HepG2 (cell line): ENCODE measurements at places on chromosomes 13 and 19.
A peak's percentile ranks its signal among the peaks of the same experiment; 100 is the strongest.

DNA sequence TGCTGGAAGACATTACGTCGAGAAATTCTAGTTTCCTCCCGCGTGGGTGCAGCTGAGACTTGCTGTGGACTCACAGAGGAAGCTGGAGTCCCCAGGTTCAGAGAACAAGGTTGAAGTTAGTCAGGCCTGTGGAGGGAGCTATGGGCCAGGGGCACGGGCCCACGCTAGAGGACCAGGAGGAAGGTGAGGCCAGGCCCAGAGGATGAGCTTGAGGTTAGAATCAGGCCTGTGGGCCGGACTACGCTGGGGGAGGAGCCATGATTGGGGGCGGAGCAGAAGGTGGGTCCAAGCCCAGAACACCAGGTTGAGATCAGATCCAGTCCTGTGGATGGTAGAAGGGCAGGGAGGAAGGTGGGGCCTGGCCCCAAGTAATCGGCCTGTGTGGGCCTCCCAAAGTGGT lies 32.6 kb downstream of the ZNF846 start:
- DNase-seq = no peak

- DNase-seq = no peak
Measured at GRCh38 chr13:84784443-84785153, 902.3 kb upstream of the SLITRK1 start.

DNA sequence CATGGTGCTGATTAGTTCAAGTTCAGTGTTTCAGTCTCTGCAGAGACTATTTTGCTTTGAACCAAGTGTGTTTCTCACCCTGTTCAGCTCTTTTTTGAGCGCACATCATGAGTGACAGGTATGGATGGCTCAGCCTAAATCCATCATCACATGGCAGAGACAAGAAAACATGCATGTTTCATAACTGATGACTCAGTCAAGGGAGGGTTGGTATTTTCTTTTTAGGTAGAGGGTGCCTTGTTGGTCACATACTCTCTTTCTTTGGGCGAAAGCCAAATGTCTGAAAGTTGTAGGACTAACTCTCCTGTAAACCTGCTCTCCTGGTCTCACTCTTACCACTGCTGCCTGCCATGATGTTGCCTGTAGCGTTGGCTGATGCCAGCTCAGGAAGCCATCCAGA lies 48.1 kb upstream of the RAP2A start:
- no peak for DNase-seq

DNA sequence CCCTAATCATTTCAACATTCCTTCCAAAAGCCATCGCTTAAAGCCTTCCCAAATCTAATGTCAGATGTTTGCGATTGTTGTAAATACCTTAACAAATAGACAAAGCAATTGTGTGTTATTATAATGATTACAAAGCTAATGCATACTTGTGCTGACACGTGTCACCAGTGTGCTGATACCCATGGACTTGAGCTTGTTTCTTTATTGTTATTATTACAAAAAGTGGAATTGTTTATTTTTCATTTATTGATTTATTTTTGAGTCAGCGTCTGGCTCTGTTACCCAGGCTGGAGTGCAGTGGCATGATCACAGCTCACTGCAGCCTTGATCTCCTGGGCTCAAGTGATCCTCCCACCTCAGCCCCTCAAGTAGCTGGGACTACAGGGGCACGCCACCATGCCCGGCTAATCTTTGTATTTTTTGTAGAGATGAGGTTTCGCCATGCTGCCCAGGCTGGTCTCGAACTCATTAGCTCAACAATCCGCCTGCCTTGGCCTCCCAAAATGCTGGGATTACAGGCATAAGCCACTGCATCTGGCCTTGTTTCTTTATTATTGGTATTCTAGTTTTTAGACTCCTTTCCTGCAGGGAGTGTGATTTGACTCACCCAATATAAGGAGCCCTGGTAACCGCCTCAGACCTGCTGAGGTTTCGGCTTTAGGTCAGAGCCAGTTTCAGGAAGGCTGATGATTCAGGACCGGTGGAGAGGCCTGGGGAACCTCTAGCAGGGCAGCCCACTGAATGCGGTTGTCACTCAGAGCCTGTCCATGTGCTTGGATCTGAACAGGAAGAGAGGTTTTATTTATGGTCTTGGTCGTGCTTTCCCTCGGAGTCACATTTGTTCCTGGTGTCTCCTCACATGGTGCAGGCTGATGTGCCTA lies 2.1 kb upstream of the FBXO17 start:
- DNase-seq = no peak

- no peak for DNase-seq
Measured at GRCh38 chr19:2532252-2533071, 56.5 kb downstream of the GADD45B start.

GRCh38 chr13:49545661-49546060 lies 39.7 kb downstream of the RCBTB1 start:
- DNase-seq = no peak

DNA sequence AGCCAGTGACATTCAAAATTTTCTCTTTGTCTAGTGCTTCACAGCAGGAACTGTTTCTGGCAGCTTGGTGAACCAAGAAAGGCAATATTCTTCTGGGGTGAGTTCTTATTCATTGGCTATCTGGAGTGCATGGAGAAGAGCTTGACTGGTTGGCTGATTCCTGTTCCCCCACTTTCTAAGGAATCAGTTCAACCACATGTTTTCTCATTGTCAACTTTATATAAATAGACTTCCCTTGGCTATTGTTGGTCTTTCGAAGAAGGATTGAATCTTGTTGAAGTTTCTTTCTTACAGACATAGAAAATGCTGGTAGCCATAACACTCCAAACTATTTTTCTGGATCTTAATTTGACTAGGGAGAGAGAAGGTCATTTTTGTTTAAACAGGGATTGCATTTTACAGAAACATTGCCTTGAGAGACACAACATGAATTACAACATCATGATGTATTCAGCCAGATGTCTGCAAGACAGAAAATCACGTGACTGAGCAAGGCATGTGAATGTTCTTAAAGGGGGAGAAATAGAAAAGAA lies 85.2 kb downstream of the EDNRB start:
- no peak for DNase-seq

DNA sequence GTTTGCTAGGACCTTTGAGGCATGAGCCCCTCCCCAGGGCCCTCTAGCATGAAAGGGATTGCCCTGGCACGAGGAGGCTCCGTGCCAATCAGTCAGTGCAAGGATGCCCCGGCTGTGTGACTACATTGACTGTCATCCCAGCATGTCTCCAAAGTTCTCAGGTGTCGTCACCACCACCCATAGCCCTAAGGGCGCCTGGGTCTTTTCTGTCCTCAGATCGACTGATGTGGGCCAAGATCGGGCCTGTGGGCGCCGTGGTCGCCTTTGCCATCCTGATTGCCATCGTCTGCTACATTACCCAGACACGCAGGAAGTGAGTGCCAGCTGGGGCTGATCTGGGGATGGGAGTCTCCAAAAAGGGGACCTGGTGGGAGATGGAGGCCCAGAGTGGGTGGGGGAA lies 18.4 kb downstream of the MAG start:
- DNase-seq = no peak

- DNase-seq = no peak
Measured at GRCh38 chr13:35865341-35866240, 265.6 kb downstream of the DCLK1 start.

GRCh38 chr19:50567882-50568727 lies at the start of gene LRRC4B:
TSS of gene LRRC4B (minus strand) at chr19:50568435. CDS start at chr19:50548838, 19,597 bp downstream.
- DNase-seq = no peak

GRCh38 chr19:6668691-6669090 lies 1.3 kb downstream of the TNFSF14 start:
- DNase-seq = no peak

DNA sequence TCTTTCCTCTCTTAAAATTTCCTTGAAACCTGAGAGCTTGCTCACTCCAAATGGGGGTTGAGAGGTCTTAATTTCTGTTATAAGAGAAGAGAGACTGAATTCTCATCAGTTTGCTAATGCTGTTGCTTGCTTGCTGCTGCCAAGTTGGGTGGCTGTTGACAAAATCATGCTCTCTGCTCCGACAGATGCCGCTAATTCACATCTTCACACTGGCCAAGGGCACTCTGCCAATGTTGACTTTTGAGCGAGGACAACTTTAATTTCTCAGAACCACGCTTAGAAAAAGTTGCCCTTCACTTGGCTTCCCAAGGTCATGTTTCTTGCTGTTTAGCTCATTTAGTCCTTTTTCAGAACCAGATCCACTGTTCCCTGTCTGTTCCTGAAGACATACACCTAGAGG lies 402.9 kb downstream of the HS6ST3 start:
- no peak for DNase-seq

DNA sequence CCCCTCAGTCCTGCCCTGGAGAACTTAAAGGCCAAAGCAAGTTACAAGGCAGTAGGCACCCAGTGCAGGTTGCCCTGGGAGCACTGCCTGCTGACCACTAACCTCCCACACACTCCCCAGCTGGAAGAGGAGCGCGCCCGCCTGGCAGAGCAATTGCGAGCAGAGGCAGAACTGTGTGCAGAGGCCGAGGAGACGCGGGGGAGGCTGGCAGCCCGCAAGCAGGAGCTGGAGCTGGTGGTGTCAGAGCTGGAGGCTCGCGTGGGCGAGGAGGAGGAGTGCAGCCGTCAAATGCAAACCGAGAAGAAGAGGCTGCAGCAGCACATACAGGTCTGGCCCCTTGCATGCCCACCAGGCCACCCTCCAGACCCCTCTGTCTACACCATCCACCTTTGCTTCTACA lies 61.1 kb downstream of the KCNC3 start:
- DNase-seq = no peak

DNA sequence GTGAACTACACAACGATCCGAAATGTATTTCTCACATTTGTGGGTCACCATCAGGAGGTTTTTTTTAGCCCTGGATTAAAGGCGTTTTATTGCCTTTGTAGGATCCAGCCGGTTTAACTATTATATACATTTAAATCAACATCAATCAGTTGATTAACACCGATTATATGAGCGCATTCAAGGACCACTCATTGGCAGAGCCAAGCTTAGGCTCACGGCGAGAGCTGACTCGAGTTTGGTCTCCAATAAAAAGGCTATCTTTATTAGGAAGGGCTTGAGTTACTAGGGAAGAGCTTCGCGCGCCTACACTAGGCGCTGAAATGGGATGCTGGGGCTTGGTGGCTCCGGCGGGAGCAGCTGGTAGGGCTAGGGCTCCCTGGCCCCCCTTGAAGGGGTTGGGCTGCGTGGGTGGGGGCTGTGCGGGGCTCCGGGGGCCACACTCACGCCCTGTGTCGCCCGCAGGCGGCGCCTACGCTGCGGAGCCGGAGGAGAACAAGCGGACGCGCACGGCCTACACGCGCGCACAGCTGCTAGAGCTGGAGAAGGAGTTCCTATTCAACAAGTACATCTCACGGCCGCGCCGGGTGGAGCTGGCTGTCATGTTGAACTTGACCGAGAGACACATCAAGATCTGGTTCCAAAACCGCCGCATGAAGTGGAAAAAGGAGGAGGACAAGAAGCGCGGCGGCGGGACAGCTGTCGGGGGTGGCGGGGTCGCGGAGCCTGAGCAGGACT lies 4.2 kb downstream of the PDX1 start:
- no peak for DNase-seq

- peak; percentile 66 for DNase-seq
Measured at GRCh38 chr19:58150328-58150921, at the start of gene ZNF329. TSS of gene ZNF329 (minus strand) at chr19:58150789. CDS start at chr19:58129503, 21,286 bp downstream.

- DNase-seq = no peak
Measured at GRCh38 chr19:16588824-16589577, 16.8 kb upstream of the SLC35E1 start.

GRCh38 chr13:31096654-31097302 lies 64.9 kb downstream of the HSPH1 start:
- no peak for DNase-seq

GRCh38 chr19:10189616-10190015 lies 5.1 kb downstream of the DNMT1 start:
- DNase-seq = no peak

DNA sequence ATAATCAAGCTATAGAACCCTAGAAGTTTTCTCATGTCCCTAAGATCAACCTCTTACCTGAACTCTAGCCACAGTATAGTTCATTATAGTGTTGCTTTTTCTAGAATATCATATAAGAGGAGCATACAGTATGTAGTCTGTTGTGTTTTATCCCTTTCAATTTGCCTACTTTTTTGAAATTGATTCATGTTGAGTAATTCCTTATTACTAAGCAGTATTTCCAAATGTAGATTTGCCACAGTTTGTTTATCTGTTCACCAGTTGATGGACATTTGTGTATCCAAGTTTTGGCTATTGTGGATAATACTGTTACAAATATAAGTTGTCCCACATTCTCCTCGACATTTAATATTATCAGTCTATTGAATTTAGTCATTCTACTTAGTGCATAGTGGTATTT lies 138.0 kb downstream of the LMO7 start:
- no peak for DNase-seq

GRCh38 chr13:39397896-39398265 lies 205.1 kb downstream of the LHFPL6 start:
- DNase-seq = no peak

GRCh38 chr13:70534466-70534865 lies 426.2 kb upstream of the KLHL1 start:
- no peak for DNase-seq

GRCh38 chr13:69108486-69108885 lies 999.1 kb upstream of the ATXN8OS start:
- no peak for DNase-seq

- no peak for DNase-seq
Measured at GRCh38 chr13:64928696-64929499, 2301.2 kb downstream of the PCDH9 start.

GRCh38 chr19:2816641-2817040 lies 3.0 kb upstream of the ZNF554 start:
- DNase-seq = no peak

DNA sequence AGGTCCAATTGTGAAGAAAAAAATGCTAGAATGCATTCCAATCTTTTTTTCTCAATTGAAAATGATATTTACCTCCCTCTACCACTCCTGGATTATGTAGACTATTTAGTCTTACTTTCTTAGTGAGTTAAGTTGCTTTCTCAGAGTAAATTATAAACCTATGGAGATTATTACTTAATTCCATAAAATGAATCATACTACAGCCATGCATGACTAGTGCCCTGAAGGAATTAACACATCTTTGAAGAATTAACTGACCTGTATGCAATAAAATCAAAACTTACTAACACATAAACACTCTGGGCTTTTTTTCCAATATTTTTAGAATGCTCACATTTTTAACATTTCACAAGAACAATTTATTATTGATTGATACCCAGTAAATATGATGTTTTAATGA lies 379.4 kb upstream of the DACH1 start:
- no peak for DNase-seq

GRCh38 chr13:26037302-26037701 lies 14.5 kb downstream of the SHISA2 start:
- DNase-seq = no peak

- DNase-seq = no peak
Measured at GRCh38 chr19:3586127-3586626, 899 bp downstream of the GIPC3 start.

- DNase-seq = no peak
Measured at GRCh38 chr13:20997301-20998161, 63.9 kb downstream of the LATS2 start.

GRCh38 chr13:85536706-85537105 lies 262.5 kb downstream of the SLITRK6 start:
- no peak for DNase-seq

DNA sequence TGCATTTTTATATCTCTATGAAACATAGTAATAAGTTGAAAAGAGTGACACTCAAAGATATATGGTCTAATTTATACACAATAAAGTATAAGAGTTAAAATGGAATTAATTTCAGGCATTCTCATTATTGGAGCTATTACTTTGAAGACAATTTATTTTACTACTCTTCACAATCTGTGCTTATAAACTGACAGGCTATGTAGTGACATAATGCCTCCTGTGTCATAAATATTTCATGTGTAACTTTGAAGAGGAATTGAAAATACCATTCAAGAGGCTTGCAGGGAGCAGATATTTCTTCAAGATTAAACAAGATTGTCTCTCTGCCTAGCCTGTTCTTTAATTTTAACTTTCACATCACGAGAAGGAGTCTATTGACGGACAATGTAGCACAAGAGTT lies 1881.5 kb upstream of the PCDH20 start:
- no peak for DNase-seq
